ENCODE measurements at places on chromosomes 3 and 15.

- DNase-seq = no peak
These were observed 1145.3 kb downstream of the OTOL1 start for GRCh38 chr3:162641907-162642306.

DNA sequence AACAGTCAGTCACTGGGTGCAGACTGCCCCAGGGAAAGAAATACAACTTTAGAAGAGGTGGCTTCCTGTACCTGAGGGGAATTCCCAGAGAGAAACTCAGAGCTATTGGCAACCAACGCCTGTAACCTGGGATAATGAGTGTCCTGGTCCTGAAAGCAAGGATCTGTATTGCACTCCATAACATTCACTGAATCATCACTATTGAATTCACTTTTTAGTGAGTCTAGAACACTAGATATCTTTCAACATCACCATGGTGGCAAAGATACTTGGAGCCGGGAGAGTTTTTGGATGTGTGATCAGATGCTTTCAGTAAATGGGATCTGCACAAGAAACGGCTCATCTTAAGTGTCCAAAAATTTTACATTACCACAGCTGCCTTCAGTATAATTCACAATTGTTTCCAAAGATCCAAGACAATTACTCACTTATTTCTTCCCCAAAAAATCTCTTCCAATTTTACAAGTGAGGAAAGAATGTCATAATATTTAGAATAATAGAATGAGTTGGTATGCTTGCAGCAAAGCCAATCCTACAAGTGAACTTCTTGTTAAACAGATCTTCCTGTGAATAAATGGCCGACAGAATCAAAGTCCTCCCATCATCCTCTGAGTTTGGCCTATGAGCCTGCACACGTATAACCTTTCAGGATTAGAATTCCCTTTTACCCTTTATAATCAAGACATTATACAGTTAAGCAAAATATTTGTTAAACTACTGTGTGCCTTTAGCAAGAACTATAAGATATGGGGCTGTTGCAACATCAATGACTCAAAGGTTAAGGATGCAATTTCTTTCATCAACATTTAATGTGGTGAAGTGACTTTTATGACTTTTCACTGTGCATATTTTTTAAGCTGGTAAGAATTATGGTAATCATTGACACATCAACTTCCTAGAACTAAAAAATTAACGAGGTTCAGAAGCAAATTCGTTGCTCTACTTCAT is 243.3 kb upstream of the COL8A1 start:
- no peak for DNase-seq

- DNase-seq = no peak
These were observed 374.9 kb upstream of the TGFBR2 start for GRCh38 chr3:30231277-30232141.

DNA sequence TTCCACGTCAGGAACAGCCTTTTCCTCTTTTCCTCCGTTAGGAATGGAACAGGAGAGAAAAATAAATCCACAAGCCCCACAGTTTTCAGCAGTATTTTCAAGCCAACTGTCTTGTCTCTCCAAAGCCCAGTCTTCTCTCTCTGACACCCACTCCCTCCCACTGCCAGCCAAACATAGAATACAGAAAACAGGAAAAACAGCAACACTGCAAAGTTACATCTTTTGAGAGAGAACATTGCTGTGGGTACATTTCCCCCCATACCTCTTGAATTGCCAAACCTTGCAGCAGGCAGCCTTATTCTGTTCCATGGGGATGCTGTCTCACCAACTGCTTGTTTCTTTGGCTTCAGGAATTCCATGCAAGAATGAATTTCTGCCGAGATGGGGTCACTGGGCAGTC is 355.7 kb upstream of the UMPS start:
- no peak for DNase-seq

- no peak for DNase-seq
These were observed 290.5 kb downstream of the NAALADL2 start for GRCh38 chr3:175149675-175150074.

DNA sequence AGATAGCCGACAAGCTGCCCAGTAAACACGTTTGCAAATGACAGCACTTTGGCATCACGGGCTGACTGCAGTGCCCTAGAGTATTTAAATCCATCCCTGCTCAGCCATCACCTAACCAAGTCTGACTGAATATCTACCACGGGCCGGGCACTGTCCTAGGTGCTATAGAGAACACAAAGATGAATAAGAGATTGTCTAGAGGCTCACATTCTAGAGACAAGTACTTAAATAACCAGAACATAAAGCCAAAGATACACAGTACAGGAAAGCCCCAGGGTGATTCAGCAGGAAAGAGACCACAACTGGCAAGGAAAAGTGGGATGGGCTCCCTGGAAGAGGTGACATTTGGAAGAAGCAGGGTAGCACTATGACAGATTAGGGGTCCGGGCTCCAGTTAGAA is 103.5 kb downstream of the MYLK start:
- DNase-seq = no peak

- DNase-seq = no peak
These were observed 21.6 kb upstream of the SLC28A2 start for GRCh38 chr15:45230245-45230965.

DNA sequence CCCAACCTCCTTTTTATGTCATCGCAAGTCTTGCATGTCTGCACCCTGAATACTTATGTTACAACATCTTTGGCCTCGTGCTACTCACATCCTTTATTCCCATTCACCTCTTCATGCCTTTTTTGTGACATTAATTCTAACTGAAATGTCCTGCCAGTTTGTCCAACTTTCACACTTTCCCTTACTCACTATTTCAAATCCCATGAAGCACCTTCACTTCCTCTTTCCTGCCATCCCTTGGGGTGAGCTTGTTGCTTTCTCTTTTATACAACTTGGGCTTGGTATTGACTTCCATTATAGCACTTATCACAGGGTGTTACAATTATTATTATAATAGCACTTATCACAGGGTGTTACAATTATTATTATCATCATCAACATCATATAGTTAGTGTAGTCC is 496.3 kb downstream of the NLGN1 start:
- no peak for DNase-seq

DNA sequence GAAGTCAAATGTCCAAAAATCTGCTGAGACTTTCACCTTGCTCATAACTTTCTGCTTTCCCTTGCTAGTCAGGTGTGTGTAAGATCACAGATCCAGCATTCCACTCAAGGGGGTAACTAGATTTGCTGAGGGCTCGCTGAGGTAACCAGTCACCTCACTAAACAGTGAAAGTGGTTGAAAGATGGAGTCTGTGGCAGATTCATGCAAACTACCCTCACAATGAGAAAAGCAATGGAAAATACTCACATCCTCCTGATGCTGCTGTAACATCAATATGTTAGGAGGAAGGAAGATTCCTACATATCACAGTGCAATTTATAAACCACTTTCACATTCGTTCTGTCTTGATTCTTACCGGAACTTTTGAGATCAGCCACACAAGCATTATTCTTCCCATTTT is 174.3 kb upstream of the BCL6 start:
- DNase-seq = no peak

- no peak for DNase-seq
These were observed 35.7 kb upstream of the SEC61A1 start for GRCh38 chr3:128016502-128016901.

- no peak for DNase-seq
These were observed 31.9 kb upstream of the MCF2L2 start for GRCh38 chr3:183460081-183461055.

All from iPS-NIHi11 (cell line).